Tibial artery (tissue), 4 donors: ENCODE measurements at places on chromosomes 13 and 19.
A peak's percentile ranks its signal among the peaks of the same experiment; 100 is the strongest.

DNA sequence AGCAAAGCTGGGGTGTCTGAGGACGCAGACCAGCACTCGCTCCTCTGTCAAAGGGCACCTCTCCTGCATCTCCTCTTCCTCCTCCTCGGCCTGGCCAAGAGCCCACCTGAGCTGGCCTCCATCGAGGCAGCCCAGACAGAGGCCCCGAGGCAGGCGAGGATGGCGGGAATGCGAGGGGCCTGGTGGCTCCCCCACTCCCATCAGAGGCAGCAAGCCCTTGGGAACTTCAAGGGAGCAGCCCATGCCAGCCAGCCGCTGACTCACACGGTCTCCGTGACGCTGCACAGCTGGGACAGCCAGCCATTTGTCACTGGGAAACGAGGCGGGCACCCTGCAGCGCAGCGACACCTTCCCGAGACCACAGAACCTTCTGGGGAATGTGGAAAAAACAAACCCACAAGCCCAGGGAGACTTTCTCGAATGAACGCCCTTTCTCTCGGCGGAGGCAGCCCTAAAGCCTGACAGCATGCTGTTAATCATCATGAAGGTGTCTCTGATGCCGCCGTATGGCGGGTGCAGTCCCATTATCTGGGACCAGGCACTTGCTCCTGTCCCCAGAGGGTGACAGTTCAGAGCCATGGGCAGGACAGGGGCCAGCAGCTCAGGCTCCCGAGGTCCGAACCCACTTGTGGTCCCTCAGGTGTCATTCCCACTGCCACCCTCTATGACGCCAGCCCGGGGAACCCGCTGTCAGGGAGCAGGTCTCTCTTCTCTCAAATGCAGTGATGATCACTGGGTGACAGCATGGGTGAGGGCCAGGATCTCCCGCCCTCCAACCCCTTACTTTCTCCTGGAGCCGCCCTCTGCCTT, 53.0 kb downstream of the PEPD start:
- peak; percentile 51 for DNase-seq

- no peak for DNase-seq
Measured at GRCh38 chr13:78046331-78046730, 127.7 kb upstream of the EDNRB start.

- DNase-seq = no peak
Measured at GRCh38 chr19:3365093-3365835, 1.1 kb upstream of the NFIC start.

DNA sequence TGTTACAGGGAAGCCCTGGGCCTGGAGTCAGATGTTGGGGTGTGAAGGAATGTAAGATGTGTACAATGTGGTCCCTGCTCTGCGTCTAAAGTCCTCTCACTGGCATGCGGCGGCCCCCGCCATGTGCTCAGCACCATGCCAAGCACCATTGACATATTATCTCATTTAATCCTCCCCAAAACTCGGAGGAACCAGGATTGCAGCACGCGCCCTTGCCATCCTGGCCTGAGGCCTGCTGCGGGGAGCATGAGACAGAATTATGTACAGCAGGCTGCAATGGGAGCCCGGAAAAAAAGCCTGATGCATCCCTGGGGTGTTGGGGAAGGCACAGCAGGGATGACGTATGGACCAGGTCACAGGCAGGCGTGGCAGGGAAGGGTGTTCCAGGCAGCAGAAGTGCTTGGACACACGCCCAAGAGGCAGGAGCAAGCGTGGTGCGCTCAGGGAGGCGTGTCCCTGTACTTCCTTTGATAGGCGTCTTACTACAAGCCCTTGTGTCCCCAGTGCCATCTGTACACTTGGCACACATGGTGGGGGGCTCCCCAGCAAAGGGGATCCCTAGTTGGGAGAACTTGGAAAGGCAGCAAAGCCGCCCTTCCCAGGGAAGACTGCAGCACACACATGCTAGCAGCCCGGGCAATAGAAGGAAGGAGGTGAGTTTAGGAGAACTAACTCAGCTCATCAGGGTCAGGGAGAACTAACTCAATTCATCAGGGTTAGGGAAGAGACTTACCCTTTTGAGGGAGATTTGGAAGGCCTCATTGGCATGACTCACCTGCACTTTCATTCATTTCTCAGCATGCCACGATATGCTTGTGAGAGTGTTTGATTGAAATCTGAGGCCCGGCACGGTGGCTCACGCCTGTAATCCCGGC, 3.4 kb downstream of the EVI5L start:
- DNase-seq = no peak

DNA sequence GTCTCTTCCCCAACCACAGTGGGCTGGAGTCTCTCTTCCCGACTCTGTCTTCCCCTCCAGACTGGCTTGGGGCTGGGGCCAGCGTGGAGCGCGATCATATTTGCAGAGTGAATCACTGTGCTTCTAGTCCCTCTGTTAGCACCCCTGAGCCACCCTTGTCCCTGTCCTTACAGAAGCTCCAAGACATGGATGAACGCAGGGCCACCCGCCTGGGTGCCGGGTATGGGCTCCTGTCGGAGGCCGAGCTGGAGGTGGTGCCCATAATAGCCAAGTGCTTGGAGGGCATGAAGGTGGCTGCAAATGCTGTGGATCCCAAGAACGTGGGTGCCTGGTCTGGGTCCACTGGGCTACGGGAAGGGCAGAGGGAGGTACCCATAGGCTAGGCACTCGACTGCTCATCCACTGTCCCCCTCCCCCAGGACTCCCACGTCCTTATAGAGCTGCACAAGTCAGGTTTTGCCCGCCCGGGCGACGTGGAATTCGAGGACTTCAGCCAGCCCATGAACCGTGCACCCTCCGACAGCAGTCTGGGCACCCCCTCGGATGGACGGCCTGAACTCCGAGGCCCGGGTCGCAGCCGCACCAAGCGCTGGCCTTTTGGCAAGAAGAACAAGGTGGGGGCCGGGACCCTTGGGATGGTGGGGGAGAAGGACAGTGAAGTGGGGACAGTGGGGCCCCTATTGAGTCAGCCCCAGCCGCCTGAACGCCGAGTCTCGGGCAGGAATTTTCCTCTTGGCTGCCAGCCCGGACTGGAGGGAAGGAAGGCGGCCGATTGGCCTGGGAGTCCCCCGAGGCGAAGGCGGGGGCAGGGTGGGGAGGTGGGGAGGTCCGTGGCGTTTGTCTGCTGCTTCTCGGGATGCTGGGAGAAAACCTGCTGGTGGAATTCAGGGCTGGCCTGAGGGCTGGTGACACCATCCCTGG, 5.2 kb downstream of the TRIP10 start:
- DNase-seq = peak; percentile 86
